Activated T-cell treated with anti-CD3 and anti-CD28 coated beads for 48 hours (primary cell): ENCODE measurements at places on chromosomes 11 and 22.
A peak's percentile ranks its signal among the peaks of the same experiment; 100 is the strongest.

- DNase-seq: no peak
Measured at GRCh38 chr11:407651-408123, 7.1 kb downstream of the SIGIRR start.

DNA sequence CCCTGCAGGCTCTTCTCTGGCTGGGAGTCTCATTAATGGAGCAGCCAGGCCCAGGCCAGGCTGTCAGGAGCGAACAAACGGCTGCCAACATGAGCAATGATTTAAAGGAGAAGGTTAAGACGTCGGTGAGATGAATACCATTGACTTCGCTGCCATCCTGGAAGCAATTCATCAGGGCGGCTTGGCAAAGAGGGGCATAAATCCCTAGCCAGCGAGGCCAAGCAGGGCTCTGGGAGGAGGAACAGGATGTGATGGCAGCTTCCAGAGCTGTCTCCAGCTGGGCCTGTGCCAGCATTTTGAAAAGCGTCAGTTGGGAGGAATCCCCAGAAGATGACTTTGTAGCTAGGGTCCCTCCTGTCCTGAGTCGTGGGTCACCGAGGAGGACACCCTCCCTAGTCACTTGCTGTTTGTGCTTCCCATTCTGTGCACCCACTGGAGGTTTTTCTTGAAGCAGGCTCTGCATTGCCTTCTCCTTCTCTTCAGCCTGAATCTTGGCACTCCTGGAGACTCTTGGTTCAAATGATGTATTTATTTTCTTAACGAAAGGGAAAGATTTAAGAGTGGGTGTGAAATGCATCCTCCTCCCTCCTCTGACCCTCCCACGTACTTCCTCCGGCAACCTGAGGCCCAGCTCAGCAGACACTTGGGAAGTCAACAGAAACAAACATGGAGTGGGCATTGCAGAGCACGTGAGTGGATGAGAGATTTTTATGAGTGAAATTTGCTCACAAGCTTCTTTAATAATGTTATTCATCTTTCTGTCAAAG is 476.3 kb upstream of the CADM1 start:
- DNase-seq: no peak

- no peak for DNase-seq
Measured at GRCh38 chr11:27722117-27722952, 22.1 kb upstream of the BDNF start.

GRCh38 chr11:74504100-74504691 is 10.7 kb upstream of the LIPT2 start:
- no peak for DNase-seq

DNA sequence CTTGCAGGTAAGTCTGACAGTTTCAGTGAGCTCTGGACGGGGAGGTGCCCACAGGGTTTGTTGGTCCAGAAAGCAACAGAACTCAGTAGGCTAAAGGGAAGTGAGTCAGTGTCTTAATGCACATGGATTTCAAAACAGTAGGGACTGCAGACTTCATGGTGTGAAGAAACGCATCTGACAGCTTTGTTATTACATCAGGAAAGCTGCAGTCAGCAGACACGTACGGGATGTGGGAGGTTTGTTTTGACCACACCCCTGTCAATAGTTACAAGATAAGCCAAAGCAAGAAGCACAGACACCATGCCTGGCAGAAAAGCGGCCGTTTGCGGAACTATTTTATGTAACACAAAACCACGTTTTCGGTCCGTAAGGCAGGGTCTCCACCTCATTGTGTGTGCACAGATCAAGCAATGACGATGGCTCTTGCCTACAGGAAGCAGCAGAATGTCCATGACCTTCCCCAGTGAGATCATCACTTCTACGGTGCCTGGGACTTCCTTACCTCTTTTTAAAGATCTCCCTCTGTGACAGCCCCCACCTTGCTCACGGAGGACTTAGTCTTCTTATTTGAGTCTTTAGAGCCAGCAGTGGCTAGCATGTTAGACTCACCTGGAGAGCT is 58.2 kb upstream of the FTH1 start:
- peak; percentile 39 for DNase-seq

- DNase-seq: no peak
Measured at GRCh38 chr11:70220136-70220535, 17.0 kb downstream of the FADD start.

DNA sequence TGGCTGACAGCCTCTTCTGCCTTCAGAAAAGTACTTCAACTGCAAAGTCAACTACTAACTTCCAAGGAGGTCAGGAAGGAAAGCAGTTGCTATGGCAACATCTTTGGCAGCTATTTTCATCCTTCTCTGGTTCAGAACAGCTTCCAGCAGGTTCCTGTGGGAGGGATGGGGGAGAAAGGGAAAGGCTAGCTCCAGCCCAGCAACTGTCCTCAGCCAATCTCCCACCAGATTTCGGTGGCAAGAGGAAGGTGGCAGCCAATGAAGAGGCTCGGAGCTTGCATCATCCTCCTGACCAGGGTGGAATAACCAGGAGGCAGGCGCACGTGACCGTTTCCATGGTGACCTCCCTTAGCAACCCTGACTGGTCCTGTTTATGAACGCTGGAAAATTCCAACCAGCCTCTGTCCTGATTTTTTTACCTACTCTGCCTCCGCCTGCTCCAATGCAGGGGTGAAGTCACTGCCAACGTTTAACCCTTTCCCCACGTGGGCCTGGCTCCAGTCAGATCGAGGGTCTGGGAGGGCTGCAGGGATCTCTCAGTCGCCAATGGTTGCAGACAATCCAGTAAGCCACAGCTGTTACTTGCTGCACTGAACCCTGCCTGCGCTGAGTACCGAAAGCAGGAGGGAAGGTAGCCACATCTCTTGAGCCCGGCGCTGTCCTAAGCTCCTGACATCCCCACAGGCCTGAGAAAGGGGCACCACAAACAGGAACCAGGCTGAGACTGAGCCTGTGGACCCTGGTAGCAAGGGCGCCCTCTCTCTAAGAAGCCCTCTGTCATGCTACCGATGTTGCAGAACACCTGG is 11.2 kb upstream of the MALAT1 start:
- DNase-seq: peak; percentile 29

GRCh38 chr11:113296447-113297205 is 17.8 kb upstream of the TTC12 start:
- no peak for DNase-seq

GRCh38 chr11:2516276-2517015 is 71.6 kb downstream of the KCNQ1 start:
- no peak for DNase-seq

- DNase-seq: peak; percentile 29
Measured at GRCh38 chr22:45069925-45070324, 60.1 kb upstream of the PHF21B start.

GRCh38 chr22:19867617-19868016 is 12.9 kb upstream of the GNB1L start:
- DNase-seq: no peak

DNA sequence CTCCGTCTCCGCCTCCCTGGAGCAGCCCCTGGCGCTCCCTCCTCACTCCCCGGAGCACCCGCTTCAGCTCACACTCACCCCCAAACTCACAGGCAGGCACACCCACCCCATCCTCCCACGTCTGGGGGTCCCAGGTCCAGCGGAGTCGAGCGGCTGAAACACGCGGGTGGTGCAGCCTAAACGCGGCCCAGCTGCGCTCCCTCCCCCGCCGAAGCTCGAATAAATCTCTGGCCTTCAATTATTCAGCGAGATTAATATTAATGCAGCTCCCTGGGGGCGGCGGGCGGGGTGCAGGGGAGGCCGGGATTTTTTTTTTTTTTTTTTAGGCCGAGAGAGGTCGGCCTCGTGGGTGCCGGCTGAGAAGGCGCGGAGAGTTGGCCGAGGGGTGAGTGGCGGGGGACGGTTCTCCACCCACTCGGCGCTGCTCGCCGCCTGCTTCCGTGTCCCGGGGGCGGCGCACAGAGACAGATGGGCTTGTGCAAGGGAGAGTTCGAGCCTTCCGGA is 524 bp upstream of the SLC1A2 start:
- DNase-seq: no peak

- DNase-seq: no peak
Measured at GRCh38 chr11:81673001-81673400, 1060.7 kb downstream of the FAM181B start.

DNA sequence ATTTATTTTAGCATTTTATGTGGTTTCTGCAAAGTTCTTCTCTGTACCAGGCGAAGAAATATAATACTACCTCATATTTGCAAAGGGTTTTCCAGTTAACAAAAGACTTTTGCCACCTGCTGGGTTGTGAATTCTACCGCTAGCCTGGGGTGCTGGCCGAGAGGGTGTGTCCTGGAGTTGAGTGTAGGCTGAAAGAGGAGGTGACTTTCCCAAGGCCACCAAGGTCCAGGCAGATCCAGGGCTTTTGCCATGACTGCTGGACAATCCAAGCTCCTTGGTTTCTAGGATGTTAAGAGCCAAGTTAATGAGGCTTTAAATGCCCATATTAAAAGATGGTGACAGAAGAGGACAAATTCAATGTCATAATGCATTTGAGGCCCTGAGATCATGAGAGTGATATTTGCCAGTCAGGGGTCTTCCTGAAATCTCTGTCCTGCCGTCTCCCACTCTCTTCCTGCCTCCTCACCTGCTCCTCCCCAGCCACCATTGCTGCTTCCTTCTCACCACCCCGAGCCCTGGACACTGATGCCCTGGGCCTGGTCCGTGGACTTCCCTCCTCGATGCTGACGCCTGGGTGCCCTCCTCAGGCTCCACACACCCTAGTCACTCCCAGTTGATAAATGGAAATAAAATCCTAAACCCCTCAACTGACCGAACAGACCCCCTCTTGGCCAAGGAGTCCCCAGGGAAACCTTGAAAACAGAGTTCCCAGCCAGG is 825.6 kb downstream of the TBC1D22A start:
- no peak for DNase-seq

GRCh38 chr22:44098021-44098739 is 74.1 kb downstream of the PARVB start:
- DNase-seq: no peak

DNA sequence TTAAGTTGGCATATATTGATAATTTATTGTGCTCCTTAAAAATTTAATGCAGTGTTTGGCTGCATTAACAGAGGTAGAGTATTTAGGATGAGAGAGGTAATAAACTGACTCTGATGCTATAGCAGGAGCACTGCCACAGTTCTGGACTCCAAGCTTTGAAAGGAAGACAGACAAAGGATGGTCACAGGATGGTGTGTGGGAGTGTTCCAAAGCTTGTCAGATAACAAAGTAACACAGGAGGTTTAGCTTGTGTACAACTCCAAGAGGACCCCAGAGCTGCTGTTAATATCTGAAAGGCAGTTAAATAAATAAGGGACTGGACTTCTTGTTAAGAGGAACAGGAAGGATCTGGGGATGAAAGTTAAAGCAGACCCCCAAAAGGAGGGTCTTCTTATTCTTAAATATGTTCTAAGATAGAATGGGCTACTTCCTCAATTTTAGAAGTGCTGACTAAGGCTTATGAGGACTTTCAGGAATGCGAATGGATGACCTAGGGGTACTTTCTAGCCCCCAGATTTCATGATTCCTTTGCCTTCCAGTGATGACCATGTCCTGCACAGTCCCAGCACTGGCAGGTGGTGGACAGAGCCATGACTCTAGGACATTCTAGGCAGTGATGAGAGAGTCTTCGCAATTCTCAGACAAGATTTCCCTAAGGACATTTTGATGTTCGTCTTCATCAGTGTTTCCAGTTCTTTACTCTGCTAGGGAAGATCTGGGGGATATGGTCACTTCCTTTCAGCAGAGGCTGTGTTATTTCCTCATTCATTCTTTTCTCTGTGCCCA is 149.1 kb upstream of the RASSF10 start:
- no peak for DNase-seq

- no peak for DNase-seq
Measured at GRCh38 chr11:69468221-69468620, 13.2 kb upstream of the LINC01488 start.

DNA sequence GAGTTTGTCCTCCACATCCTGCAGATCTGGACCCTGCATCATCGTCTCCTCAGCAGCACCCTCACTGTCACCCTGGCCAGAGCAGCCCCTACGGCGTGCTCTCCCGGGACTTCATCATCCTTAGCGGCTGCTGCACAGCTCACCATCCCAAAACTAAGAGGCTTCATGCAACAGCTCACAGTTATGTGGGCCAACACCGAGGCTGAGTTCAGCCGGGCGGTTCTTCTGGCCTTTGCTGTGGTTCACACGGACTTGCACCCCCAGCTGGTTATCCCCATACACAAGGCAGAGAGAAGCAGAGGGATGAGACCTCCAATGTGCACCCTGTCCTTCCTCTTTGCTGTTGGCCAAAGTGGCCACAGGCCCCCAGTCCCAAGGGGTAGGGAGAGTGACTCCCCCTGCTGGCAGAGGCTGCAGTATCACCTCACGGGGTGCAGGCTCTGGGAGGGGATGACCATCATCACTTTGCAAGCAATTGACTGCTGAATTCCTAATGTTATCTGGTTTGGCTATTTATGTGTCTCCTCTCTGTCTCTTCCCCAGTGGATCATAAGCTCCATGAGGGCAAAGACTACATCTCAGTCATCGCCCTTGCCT is 276.8 kb downstream of the BRD1 start:
- DNase-seq: no peak

DNA sequence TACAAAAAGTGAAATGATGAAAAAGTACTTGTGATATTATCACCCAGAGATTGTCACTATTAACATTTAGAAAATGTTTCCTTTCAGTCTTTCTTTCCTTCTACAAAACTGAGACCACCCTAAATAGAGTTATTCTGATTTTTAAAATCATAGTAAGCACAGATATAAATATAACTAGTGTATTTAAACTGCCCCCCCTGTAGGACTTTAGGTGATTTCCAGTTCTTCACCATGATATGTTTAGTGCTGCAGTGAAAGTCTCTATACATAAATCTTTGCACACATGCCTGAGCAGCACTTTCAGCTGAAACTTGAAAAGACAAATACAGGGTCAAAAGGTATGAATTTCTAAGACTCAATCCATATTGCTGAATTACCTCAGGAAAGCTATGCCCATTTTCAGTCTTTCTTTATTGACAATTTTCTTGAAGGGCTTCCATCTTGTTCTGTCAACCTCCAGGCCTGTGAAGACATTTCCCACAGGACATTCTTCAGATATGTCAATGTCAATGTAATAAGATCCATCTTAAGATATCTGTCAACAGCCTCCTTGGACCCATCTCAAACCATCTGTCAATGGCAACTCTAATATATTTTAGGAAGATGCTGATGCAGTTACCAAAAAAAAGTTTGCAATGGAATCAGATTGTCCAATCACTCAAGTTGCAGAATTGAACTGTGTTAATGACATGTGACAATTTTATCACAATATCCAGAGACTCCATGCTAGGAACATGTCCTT is 30.8 kb upstream of the LDLRAD3 start:
- no peak for DNase-seq

- no peak for DNase-seq
Measured at GRCh38 chr11:46393759-46394158, 2.2 kb upstream of the CHRM4 start.
